ENCODE measurements at places on chromosomes 5 and 9.

- no peak for DNase-seq
Measured at GRCh38 chr5:74576941-74577456, 63.5 kb downstream of the ENC1 start.

DNA sequence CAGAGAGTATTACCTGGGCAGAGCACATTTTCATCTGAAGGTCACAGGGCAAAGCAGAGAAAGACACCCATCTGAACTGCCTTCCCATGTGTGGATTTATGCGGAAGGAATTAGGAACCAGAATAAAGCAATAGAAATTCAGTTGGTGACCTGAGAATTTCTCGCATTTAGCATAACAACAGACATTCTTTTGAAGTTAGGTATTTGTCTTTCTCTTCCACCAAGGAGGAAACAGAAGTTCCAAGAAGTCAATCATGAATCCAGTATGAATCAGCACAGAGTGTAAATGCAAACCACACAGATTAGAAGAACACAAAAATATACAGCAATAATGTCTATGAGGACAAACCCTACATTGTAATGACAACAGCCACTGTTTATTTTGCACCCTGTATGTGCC lies 515.2 kb upstream of the BRINP1 start:
- peak; percentile 20 for DNase-seq

DNA sequence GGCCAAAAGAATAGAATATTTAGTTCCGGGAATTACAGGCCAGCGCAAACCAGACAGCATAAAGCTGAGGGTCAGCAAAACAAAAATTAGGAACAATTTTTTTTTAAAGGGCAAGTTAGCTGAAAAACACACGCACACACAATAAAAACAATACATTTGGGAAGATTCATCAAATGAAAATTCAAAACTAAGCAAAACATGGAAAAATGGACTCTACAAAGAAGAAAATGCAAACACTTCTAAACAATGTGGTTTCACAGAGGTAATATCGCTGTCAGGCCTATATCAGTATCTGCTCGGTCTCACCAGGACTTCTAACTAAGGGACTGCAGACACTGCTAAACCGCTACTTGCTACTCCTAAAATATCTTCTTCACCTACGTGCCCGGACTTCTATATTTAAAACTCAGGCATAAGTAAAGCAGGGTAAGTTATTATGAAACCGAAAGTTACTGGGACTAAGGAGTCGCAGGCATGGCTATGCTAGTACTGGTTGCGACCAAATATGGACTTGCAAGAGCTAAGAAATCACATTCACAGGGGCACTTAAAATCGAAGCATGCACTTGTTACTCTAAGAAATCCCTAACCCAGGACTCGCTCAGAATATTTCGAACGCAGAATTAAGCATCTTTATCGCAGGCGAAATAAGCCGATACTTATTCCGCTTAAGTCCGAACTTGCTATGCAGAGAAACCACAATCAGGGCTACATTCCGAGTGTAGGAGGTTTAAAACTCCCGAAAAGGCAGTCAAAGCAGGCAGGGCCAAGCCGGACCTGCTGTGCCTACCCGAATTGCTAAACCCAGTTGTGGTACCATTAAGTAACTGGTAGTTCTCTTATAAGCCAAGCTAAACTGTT lies 2.3 kb downstream of the ANXA2R start:
- DNase-seq: no peak

- DNase-seq: no peak
Measured at GRCh38 chr9:104075801-104076753, 18.0 kb upstream of the SMC2 start.

GRCh38 chr5:164433106-164433870 lies 927.9 kb downstream of the MAT2B start:
- no peak for DNase-seq

- no peak for DNase-seq
Measured at GRCh38 chr5:132689513-132689912, 15.7 kb downstream of the IL4 start.

GRCh38 chr5:94485067-94485466 lies 133.3 kb downstream of the KIAA0825 start:
- no peak for DNase-seq

- DNase-seq: no peak
Measured at GRCh38 chr5:57751710-57752109, 269.1 kb upstream of the ACTBL2 start.

DNA sequence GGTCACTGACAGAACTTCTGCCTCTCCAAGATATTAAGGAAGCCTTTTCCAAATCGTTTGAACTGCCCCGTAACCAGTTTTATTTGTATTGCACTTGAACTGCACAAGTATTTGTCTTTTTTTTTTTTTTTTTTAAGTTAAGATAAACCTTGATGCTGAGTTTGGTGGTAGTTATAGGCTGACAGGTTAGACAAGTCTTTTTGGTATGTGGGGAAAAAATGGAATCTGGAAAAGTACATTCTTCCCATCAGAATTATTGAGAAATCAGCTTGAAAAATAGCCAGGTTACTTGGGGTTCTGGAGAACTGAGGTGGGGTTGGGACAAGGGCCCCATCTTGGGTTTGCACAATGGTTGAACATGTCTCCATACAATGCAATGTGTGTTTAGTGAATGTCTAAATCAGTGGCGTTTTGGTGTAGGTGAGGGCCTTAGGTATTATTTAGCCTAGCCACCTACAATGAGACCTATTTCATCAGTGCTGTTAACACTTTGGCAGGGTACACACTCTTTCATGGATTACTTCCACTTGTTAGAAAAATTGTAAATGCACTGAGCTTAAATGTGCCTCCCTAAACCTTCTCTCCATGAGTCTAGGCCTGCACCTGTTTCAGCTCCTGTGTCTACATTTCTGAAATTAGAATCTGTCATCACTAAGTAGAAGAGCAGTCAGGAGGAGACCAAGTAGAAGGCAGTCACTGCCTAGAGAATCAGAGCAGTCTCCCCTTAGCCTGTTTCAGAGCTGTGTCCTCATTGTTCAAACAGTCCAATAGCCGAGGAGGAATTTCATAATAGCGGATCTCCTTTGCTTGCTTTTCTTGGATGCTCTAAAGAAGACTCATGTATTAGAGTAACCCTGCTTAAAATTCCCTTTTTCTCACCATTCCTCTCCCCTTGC lies 140.0 kb upstream of the HMHB1 start:
- no peak for DNase-seq

DNA sequence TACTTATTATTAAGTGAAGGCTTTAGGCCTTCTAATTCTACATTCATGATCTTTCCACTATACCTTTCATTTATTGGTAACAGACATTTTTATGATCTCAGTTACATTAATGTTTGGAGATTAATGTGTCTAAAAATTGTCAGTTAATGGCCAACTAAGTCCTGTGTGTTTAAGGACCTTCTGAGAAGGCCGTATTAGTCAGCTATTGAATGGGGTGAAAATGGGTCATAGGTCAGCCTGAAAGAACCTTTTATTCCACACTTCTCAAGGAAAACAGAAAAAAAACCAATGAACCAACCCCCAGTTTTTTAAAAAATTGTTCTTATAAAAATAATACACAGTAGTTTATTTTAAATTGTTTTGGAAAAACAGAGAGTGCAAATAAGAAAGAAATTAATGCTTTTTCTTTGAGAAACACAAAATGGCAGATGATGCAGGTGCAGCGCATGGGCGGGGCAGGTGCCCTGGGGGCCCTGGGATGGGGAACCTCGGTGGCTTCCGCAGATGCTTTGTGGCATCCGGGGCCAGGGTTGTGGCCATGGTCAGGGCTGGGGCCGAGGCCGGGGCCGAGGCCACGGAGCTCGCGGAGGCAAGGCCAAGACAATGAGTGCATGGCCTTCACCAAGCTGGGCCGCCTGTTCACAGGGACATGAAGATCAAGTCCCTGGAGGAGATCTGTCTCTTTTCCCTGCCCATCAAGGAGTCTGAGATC lies 141.9 kb downstream of the SPATA31D1 start:
- no peak for DNase-seq

GRCh38 chr5:91449083-91449482 lies 66.0 kb upstream of the ARRDC3 start:
- DNase-seq: no peak

DNA sequence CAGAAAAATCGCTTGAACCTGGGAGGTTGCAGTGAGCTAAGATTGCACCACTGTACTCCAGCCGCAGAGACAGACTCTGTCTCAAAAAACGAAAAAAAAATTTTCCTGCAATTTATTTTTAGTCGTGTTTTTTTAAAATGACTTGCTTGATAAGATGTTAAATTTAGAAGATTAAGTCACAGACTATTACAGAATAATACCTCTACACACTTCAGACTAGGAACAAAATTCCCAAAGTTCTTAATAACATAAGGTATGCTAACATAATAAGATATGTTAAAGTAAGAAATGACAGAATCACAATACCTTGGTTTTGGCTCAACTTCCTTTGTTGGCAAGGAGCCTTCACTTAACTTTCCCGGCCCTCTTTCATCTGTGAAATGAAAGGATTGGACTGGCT lies 59.5 kb upstream of the NPR3 start:
- DNase-seq: no peak

- DNase-seq: no peak
Measured at GRCh38 chr5:6493681-6494454, 45.2 kb downstream of the UBE2QL1 start.

DNA sequence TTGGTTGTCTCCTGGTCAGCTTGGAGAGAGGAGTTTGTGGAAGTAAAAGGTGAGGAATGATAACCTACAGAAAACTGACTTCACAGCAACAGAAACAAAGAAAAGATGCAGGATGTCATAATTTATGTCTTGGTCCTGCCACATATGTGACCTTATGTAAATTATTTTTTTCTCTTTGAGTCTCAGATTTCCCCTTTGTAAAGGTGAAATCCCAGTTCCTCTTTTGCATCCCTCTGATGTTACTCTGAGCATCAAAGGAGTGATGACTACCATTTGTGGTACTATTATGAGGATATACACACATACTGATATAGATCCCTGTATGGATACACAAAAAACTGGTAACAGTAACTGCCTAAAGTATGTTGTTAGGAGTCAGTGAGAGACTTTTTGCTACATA lies 1.4 kb upstream of the THG1L start:
- no peak for DNase-seq

DNA sequence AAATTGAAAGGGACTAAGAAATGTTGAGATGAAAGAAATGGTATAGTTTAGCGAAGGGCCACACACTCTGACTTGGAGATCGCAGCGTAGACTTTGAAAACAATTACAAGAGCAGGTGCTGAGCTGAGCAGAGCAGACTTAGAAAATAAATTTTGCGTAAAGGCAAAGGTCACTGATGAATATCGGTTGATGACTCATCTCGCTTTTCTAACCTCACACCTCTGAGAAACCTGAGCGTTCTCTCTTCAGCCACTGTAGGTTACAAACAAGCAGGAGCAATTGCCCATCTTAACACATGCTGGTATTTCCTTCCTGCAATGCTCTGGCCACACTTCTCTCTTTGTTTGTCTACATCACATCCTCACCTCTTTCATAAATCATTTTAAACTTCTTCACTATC lies 190.6 kb upstream of the C9orf72 start:
- DNase-seq: no peak

- peak; percentile 5 for DNase-seq
Measured at GRCh38 chr5:9265441-9266287, 280.2 kb downstream of the SEMA5A start.

DNA sequence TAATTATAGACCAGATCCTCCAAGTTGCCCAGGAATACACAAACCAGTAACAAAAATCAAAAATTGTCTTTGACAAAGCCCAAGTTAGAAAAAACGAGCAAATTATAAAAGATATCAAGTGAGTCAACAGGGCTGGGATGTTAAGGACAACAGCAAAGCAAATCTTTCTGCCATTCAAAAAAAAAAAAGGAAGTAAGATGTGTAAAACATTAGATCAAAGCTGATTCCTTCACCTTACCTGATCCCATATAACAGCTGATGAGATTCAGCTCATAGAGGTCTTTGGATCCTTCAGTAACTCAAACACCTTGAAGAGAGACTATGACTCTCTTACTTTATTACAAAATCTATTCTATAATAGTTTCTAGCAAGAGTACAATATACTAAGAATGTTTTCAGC lies 100.9 kb downstream of the STRBP start:
- no peak for DNase-seq

DNA sequence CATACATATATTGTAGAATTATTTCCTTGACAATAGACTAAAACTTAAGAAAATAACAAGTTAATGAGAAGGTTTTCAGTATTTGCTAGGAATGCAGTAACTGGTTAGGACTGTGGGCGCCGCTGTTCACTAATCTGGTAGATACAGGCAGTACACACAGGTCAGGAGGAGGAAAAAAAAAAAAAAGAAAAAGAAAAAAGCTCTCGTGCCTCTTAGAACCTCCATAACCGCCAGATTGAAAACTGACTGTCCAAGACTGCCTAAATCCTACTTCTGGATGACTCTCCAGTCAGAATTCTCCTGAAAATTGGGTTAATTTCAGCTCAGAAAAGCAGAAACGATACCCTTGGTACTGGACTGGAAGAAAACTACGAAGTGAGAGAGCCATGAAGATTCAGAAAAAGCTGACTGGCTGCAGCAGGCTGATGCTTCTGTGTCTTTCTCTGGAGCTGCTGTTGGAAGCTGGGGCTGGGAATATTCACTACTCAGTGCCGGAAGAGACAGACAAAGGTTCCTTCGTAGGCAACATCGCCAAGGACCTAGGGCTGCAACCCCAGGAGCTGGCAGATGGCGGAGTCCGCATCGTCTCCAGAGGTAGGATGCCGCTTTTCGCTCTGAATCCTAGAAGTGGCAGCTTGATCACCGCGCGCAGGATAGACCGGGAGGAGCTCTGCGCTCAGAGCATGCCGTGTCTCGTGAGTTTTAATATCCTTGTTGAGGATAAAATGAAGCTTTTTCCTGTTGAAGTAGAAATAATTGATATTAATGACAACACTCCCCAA lies at the start of gene PCDHGA1:
Gene PCDHGA1, plus strand, starts transcription at position 216 of the 782 bp plus-strand sequence.
- no peak for DNase-seq

DNA sequence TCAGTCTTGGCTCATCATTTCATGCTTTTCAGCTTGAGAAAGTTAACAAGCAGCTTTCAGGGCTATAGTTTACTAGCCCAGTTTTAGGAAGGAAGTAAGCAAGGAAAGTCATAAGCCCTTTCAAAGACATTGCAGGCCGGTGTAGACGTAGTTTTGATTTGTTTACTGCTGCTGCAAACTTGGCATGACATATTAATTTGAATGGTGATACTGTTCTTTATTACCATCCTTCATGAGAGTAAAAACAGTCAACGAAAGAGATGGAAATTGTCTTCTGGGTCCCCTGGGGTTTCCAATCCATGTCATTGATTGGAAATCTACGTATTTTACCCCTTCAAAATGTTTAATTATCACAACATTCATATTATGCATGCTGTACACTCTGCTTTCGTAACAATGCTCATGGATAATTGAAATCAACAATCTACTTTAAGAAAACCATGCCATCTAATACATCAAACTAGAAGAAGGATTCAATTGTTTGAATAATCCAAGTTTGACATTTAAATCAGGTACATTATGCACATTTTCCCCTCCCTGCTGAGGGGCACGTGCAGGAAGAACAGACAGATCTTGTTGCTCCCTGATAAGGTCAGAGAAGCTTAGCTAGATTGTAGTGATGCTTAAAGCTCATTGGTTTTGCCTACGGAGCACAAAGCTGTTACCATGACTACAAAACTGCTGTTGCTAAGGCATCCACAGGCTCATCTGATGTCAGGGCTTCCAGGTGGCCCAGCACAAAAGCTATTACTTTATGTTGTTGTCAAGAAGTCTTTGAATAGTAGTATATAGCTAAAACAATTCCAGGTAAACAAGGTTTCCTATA lies 139.9 kb upstream of the PRLR start:
- DNase-seq: peak; percentile 37

GRCh38 chr9:108869092-108869725 lies 7.1 kb downstream of the ACTL7A start:
- no peak for DNase-seq
